ENCODE measurements at places on chromosomes 7 and 10.

DNA sequence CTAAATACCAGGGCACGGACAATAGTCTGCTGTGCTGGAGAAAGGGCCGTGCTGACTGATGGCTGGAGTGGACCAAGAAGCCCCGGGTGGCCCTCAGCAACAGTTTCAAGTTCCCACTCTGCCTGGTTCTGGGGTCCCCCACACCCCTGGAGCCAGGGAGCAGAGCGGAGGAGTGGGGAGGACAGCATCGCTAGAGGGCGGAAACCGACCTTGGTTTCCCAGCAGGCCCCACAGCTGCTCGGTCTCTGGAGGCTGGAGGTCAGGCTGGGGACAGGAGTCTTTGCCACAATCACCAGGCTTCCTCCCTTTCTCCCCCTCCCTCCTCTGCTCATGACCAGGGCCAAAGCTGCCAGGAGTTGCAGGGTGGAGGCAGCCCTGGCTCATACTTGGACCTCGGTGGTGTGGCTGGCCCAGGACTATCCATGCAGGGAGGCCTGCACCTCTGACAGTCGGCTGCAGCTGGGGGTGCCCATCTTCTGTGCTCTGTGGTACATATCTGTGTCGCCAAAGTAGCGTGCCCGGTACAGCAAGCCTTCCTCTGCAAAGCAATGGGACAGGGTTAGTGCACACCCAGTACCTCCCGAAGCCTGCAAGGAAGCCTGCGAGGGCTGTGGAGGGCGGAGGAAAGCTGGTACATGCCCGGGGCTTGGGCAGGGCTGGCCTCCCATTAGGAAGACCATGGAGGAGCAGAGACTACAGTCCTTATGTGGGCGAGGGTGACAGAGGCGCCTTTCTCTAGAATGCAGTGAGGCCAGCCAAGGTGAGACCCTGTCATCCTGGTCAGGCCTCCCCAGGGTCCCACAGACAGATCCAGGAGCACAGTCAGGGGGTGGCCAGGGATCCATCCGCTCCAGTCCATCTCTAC lies 19.1 kb downstream of the DNAJB12 start:
- DNase-seq = no peak

- no peak for DNase-seq
These were observed 923.5 kb downstream of the LRMDA start for GRCh38 chr10:76354921-76355320.

DNA sequence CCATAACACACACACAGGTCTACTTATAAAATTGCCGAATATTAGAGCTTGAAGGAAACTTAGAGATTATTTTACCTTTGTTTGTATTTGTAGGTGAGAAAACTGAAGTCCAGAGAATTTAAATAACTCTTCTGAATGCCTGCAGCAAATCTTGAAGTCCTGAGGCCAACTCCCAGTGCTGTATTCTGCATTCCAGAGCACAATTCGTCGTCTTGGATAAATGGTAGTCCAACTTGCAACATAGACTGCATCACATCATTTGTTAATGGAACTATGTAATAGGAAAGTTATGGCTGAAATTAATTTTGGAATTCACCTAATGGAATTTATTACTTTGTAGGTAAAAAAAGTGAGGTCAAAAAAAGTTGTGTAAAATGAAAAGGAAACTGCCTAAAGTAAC lies 37.3 kb upstream of the SEMA3D start:
- DNase-seq = no peak

DNA sequence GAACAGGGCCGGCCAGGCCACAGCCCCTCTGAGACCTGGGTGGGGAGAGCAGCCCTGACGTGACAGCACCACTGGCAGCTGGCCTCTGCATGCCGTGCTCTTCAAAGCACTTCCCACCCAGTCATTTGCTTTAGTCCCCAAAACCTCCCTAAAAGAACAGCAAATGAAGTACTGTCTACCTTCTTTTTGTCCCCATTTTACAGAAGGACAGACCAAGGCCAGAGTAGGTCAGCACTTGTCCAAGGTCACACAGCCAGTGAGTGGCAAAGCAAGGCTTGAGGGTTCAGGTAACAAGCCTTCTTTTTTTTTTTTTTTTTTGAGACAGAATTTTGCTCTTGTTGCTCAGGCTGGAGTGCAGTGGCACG lies 15.1 kb downstream of the ATP6V1F start:
- no peak for DNase-seq

GRCh38 chr7:66731986-66732385 lies 8.5 kb upstream of the RABGEF1 start:
- no peak for DNase-seq

- DNase-seq = no peak
These were observed 208.3 kb upstream of the NPSR1 start for GRCh38 chr7:34449765-34450164.

DNA sequence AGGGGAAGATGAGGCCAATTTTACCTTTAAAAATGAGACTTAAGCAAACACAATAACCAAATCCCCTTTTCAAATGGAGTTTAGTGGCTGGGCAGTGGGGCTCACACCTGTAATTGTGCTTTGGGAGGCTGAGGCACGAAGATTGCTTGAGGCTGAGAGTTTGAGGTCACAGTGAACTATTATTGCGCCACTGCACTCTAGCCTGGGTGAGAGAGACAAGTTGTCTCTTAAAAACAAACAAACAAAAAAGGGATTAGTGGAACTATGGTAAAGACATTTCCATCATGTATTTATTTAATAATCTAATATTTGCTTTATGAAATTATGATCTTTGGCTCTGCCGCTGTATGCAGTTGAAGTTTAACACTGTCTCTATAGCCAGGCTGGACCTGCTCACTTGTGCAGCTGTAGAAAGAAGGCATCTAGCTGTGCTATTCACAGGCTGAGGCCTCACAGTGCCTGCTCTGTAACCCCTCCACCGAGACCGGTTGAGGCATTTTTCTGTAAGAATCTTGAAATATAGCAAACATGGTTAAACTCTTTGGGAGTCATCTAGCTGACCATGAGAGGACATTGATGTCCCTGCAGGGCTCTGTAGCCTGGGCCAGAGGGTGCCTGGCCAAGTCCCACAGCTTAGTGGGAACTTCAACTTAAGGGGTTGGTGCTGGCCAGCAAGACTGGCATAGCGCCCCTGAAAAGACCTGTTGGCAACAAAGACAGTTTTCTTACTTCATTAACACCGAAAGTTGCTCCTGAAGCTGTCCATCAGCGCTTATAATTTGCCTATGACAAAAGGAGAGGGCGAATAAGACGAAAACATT lies 131.8 kb downstream of the BMPER start:
- DNase-seq = no peak

DNA sequence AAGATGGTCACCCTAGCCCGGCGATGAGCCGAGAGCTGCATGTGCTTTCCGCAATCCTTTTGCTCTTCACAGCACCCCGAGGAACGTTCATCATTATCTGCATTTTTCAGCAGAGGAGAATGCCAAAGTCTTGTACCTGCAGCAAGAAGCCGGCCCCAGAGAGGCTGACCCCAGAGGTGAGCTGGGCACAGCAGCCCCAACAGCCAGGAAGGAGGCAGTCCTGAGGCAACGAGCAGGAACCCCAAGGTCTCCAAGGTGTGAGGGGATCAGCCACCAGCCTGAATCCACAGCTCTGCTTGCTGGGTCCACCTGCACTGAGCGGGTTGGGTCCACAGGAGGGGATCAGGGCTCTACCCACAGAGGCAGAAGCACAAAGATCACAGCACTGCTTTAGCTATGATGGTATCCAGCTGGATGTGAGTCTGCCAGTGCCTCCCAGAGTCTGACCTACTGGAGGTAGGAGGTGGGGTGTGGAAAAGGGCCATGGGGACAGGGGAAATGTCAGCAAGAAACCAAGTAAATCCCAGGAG lies 16.8 kb upstream of the GDF10 start:
- no peak for DNase-seq

DNA sequence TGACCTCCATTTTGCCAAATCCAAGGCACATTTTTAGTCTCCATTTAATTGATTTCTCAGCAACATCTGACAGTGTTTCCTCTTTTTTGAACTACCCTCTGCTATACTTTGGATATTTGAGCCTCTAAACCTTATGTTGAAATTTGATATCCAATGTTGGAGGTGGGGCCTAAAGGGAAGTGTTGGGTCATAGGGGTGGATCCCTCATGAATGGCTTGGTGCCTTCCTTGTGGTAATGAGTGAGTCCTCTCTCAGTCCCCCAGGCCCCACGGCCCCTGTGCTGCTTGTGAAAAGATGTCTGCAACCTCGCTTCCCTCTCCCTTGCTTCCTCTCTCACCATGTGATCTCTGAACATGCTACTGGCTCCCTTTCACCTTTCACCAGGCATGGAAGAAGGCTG lies 96.8 kb upstream of the DGKB start:
- DNase-seq = no peak

- DNase-seq = no peak
These were observed 904.6 kb upstream of the SORCS1 start for GRCh38 chr10:108069096-108069495.

GRCh38 chr7:44767912-44768627 lies 19.4 kb downstream of the ZMIZ2 start:
- DNase-seq = no peak

DNA sequence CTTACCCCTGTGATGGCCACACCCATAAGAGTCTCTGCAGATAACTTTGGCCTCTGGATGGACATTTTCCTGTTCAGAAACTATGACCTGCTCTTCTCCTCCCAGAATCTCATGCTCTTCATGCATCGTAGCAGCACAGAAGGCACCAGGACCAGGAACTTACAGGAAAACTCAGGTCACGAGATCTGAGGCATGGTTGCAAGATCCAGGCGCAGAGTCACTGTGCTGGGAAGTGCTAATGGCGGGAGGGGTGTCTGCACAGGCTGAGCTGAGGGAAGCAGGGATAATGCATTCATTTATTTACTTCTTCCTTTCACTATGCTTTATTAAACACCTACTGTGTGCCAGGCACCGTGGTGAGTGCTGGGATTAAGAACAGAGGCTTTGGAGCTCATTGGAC lies 48.2 kb upstream of the LOXL4 start:
- DNase-seq = no peak

DNA sequence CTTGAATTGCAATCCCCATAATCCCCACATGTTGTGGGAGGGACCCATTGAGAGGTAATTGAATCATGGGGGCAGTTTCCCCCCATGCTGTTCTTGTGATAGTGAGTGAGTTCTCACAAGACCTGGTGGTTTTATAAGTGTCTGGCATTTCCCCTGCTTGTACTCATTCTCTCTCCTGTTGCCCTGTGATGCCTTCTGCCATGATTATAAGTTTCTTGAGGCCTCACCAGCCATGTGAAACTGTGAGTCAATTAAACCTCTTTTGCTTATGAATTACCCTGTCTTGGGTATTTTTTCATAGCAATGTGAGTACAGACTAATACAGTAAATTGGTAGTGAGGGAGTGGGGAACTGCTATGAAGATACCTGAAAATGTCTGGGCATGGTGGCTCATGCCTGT lies 65.0 kb downstream of the ANKRD7 start:
- DNase-seq = no peak

GRCh38 chr7:88398459-88398858 lies 91.8 kb upstream of the STEAP4 start:
- DNase-seq = no peak

DNA sequence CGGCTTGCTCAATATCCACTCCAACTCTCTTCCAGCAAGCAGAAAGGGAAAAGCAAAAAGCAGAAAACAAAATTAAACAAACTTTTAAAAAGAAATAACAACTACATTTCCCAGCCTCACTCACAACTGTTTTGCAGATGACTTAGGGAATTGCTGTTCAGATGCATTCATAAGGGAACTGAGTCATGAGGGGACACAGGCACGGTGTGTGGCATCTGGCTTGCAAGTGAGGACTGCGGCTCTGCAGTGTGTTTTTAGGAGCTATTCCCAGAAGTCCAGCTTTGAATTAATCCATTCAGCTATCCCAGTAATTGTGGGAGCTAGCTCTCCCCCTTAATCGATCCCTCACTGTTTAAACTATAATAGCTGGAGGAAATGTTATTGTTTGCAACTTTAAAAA lies 30.3 kb downstream of the PTN start:
- no peak for DNase-seq

GRCh38 chr10:89669985-89670384 lies 24.9 kb upstream of the PANK1 start:
- no peak for DNase-seq

DNA sequence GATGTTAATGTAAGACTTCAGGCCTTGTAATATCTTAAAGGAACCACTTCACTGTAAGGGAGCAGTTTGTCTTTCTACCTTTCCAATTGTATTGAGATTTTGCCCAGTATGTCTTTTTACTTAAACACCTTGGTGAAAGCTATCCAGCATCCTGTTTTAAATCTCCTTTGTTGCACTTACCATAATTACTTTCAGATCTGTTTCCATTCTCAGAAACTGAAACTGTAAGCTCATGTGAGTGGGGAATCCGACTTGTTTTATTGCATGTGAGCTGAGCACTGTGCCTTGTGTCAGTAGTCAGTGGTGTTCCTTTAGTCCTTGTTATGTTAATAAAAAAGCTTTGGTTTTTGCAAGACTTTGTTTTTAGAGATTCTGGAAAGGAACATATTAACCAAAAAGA lies 42.2 kb downstream of the BMPR1A start:
- no peak for DNase-seq

DNA sequence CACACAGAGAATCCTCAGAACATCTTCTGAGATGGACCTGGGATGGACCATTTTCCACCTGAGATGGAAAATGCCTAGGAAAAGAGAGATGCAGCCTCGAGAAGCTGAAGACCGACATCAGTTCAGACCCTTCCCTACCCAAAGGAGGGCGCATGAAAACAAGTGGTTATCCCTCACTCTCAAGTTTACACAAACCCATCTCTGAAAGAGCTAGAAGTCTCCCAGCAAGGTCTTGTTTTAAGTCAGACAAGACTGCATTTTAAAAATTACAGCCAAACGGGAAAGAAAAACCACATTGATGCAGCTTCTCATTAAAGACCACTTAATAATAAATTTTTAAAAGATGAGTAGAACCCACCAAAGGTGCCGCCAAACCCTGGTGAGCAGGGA lies 1.3 kb downstream of the RAPGEF5 start:
- no peak for DNase-seq

DNA sequence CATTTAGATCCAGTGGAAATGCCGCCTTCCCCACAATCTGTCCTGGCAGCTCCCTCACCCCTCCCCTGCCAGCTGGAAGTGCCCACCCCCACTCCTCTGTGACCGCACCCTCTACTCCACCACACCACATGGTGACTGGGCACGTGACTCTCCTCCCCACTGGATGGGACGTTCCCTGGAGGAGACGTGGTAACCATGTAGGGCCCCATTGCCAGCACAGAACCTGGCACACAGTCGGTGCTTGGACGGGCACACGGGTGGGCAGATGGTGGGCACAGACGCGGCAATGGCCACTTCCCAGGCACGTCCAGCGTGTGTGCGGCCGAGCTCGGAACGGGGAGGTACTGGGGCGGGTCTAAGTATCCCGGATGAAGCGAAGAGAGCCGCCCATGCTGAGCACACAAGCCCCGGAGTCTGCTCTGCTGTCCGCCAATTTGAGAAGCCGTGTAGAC lies 245.6 kb downstream of the MAD1L1 start:
- no peak for DNase-seq

All from RKO (cell line).